Natural killer cell (primary cell): ENCODE measurements at places on chromosomes 6 and 20.

DNA sequence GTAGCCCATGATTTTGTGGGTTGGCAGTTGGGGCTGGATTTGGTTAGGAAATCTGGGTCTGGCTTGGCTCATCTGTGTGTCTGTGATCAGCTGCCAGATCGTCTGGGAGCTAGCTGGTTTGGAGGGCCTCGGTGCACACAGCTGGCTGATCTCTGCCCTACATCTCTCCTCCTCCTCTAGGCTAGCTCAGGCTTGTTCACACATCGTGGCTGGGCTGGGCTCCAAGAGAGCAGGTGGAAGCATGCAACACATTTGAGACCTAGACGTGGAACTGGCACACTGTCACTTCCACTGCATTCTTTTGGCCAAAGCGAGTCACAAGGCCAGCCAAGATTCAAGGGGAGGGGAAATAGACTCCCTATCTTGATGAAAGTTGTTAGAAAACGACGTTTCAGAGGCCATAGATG is 15.9 kb downstream of the NDUFAF5 start:
- DNase-seq: no peak

DNA sequence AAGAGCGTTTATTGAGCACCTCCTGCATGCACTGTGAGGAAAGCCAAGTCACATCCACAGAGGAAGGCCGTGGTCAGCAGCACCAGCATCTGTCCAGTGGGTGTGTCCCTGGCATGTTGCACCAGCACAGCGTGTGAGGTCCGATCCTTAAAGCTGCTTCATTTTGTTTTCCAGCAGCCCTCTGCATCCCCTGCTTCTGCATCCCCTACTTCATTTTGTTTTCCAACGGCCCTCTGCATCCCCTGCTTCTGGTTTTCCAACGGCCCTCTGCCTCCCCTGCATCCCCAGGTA is 147.8 kb downstream of the SYCP2 start:
- peak; percentile 4 for DNase-seq

DNA sequence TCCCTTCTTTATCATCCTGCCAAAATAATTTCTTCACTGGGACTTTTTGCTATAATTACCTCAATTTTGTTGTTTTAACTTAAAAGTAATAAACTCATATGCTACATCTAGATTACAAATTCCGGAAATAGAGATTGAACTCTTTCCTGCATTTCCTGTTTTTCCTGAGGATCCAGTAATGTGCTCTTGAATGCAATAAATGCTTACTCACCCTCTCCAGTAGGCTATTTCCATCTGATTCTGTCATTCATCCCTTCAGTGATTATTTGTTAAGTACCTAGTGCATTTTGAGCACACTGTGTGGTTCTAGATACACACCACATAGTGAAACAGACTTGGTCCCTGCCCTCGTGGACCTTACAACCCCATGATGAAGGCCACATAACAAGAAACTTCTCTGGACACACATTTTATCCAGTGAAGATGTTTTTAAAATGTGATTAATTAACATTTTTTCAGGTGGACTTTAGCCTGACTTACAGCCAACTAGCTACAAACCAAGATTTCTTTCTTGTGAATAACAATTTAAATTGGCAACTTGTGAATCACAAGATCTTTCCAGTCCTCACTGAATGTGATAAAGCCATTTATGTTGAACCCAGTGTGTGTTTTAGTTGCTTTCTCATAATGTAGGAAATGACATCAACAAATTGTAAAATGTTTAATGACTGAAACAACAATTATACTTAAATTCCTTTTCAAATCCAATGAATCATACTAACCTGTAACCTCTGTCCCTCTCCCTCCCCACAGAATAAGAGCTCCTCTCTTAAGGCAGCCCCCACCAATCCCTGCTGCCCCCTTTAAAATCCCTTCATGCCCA is 272.3 kb downstream of the KHDC1L start:
- DNase-seq: no peak

GRCh38 chr20:4192378-4193068 is 177.2 kb upstream of the RNF24 start:
- no peak for DNase-seq

GRCh38 chr20:54123587-54124180 is 50.1 kb downstream of the CYP24A1 start:
- DNase-seq: no peak

GRCh38 chr20:57600320-57601210 is 19.7 kb downstream of the ZBP1 start:
- no peak for DNase-seq

DNA sequence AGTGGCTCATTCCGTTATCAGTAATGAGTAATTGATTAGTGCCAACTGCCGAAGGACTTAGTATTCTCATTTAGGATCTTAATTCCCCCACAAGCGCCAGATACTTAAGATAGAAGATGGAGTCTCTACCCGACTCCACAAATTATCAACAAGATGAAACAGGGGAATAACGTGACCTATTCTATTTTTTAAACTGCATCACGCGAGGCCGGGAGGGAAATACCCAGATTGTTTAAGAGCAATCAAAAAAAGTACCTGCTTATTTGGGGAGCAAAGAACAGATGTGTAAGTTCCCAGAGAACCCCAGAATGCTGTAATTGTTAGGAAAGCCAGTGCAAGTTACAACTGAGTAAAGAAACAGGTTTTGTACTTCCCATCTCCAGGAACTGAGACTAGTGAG is 1.1 kb upstream of the MAP3K5 start:
- peak; percentile 74 for DNase-seq

GRCh38 chr6:117548797-117549301 is 53.5 kb downstream of the GOPC start:
- DNase-seq: peak; percentile 36

- DNase-seq: no peak
Observed at GRCh38 chr6:52788478-52788877, 15.1 kb downstream of the GSTA1 start.

- no peak for DNase-seq
Observed at GRCh38 chr20:54268941-54269340, 61.1 kb downstream of the PFDN4 start.

DNA sequence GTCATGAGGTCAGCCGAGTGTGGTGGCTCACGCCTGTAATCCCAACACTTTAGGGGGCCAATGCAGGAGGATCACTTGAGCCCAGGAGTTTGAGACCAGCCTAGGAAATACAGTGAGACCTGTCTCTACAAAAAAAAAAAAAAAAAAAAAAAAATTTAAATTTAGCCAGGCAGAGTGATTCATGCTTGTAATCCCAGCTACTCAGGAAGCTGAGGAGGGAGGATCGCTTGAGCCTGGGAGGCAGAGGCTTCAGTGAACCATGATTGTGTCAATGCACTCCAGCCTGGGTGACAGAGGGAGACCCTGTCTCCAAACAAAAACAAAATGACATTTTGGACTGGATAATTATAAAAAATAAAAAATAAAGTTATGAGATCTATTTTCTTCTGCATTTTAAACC is 56.2 kb downstream of the ADGRF1 start:
- DNase-seq: no peak

GRCh38 chr6:11414176-11414963 is 123.2 kb upstream of the TMEM170B start:
- no peak for DNase-seq

GRCh38 chr6:116008470-116009243 is 52.0 kb downstream of the FRK start:
- DNase-seq: no peak

- DNase-seq: no peak
Observed at GRCh38 chr6:28683945-28684538, 158.4 kb downstream of the GPX5 start.

DNA sequence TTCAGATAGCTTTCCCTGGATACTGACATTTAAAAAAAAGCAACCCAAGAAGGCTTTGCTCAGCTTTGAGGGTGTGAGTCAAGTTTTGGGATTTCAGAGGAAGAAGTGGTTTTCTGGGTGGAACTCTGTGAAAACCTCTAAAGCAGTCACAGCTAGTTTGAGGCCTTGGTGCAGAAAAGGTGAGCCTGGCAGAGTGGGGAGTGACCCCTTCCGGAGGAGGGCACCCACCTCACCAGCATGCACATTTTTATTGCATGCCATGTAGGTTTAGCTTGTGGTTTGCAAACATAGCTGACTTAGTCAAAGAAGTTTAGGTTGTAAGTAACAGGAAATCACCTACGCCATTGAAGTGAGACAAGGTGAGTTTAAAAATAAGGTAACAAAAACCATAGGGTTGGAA is 146.8 kb upstream of the PMEPA1 start:
- no peak for DNase-seq

DNA sequence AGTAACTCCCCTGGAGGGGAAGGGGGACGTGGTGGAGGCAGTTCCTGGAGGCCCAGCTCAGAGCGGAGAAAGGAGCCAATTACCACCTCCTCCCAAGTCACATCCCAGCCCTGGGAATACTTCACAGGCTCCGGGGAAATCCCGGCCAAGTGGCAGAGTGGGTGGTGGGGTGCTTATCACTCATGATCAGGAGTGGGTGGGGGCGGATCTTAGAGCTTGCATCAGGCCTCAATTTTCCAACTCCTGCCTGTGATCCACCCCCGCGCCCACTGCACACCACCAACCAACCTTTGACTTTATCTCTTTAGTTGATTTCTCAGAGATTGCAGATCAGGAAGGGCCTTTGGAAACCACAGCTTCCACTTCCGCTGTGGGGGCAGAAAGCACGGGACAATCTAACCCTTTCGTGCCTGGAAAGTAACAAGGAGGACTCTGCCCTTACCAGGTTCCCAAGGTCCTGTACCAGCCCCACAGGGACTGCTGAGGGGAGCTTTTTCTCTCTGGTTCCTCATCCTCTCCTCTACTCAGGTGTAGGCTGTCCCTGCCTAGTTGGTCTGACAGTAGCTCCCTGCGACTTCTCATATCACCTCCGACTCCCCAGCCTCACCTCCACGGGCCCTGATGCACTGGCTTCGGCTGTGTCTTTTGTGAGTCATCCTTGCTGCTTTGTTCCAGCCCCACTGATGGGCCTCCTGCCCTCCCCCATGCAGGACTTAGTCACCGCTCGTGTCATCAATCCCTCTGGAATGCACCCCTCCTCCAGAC is 24.9 kb upstream of the IER3 start:
- peak; percentile 62 for DNase-seq

- no peak for DNase-seq
Observed at GRCh38 chr20:24598346-24598745, 128.9 kb downstream of the SYNDIG1 start.

- DNase-seq: no peak
Observed at GRCh38 chr6:139381216-139381865, 6.9 kb upstream of the CITED2 start.

- no peak for DNase-seq
Observed at GRCh38 chr6:163367497-163368183, 46.9 kb upstream of the QKI start.

GRCh38 chr20:64140061-64140931 is 24.0 kb upstream of the MYT1 start:
- DNase-seq: no peak

DNA sequence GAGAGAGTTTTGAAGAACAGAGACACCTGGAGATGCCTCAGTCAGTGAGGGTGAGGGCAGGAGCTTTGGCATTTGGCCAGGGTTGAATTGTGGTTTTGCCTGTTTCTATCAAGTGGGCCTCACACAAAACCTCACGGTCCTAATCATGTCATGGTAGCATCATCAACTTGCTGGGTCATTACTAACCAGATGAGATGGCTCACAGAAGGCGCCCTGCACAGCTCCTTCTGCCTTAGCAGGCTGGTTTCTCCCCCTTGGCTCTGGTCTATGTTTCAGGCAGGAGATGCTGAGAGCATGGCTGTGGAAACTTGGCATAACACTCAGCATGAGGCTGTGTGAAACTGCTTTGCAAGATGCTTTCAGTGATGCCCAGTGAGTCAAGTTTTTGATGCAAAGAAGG is 99.3 kb downstream of the LRRC1 start:
- DNase-seq: peak; percentile 30

- DNase-seq: no peak
Observed at GRCh38 chr6:147935656-147936055, 407.0 kb upstream of the SASH1 start.

DNA sequence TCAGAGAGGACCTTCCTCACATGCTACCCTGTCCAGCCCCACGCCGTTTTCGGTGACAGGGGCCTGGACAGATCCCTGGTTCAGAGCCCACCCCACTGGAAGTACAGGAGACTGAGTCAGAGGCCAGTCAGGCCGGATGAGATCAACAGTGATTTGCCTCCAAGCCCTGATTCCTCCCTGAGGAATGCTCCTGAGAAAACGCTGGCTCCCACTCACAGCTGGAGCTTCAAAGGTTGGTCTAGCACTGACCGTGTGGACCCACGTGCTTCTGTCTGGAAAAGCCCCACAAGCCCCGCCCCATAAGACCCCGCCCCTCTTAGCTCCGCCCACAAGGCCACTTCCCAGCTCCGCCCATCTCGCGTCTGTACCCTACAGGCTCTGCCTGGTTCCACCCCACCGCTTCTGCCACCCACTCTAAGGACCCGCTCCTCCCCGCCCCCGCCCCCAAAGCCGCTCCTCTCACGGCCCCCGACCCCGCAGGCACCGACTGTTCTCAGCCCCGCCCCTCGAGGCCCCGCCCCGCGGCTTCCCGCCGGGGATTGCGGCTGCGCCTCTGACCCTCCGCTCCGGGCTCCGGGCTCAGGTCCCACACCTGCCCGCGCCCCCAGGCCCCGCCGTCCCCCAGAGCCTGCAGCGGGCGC is 64.9 kb upstream of the BHLHE23 start:
- DNase-seq: peak; percentile 41

DNA sequence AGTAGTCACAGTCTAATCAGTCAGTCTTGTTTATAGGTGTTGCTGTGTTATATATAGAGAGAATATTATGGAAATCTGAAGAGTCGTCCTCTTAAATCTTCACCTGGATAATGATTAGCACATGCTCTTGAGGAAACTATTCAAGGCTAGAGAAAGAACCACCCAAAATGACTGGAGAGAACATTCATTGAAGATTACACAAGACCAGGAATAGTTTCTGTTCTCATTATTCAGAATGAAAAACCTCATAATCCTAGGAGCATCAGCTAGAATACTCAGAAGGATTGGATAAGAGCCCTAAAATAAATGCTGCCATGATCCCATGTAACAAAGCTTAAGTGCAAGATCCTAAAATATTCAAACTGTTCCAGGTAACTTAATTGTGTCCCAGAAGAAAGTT is 278.2 kb upstream of the PREP start:
- no peak for DNase-seq

DNA sequence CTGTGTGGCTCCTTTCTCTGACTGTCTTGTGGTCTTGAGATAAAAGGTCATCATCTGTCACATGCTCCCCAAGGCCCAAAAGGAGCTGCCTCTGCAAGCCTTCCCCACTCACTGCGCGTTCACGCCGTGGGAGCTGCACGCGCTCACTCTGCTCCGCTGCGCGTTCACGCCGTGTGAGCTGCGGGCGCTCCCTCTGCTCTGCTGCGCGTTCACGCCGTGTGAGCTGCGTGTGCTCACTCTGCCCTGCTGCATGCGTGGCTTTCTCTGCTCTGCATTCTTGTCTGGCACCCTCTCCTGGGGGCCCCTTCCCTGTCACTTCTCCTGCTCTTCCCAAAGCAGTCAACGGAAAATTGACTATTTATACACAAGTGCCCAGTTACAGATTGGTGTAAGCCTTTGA is 42.5 kb downstream of the PSMB1 start:
- no peak for DNase-seq

- no peak for DNase-seq
Observed at GRCh38 chr6:147825848-147826247, 317.4 kb downstream of the SAMD5 start.

GRCh38 chr20:1983301-1983700 is 10.6 kb downstream of the PDYN start:
- DNase-seq: no peak
